SK-N-SH treated with all-trans-retinoic acid at 6 μM for 48 hours (cell line): ENCODE measurements at places on chromosomes 4 and X.

DNA sequence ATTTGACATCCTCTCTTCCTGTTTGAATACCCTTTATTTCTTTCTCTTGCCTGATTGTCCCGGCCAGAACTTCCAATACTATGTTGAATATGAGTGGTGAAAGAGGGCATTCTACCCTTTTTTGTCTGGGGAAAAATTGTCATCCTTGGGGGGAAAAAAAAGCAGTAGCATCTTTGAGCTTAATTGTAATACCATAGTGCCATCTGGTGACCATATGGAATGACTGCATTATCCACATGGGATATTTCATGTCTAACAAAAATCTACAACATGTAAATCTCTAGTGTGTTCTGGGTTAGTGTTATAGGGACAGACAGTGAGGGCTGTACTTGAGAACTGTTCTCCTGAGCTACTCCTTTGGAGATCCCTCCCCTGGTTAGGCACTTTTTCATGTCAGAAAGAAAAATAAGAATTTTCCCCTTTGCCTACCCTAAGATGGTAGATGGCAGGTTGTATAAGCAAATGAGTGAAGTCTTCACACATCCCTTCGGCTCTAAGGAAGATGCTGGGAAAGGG lies 26.0 kb downstream of the CAPN6 start:
- no peak for ATAC-seq

- no peak for ATAC-seq
These were observed 31.3 kb upstream of the ANAPC4 start for GRCh38 chr4:25345744-25346143.

- no peak for ATAC-seq
These were observed 31.8 kb downstream of the CSF2RA start for GRCh38 chrX:1300449-1300848.

- ATAC-seq, result no peak
These were observed 280.8 kb upstream of the ZCCHC13 start for GRCh38 chrX:74023203-74023602.

- ATAC-seq, result peak; percentile 53
These were observed 5.5 kb downstream of the MPP1 start for GRCh38 chrX:154799556-154800348.

DNA sequence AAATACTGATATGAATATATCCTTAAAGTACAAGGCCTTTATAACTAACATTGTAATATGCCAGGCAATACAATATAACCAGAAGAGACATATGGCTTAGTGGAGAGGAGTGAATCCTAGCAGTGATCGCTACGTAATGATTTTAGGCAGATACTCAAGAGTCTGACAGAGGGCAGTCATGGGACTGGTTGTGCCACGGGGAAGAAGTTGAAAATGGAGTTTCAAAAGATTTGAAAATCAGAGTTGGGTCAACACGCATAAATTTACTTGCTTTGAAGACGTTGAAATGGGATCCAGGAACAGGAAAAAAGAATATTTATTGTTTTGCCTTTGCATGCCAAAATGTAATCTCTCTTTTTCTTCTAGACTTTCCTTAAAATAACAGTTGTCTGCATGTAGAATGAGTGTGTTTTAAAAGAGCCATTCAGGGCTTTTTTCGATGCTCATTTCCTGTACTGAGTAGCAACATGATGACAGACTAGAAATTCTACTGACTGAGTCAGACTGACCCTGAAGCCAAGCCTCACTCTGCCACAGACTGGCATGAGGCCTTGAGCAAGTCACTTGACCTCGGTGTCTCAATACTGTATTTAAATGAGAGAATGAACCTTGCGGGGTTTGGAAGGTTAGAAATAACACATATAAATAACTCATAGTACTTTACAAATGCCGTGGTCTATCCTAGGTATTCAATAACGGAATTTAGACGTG lies 8.1 kb upstream of the SMS start:
- ATAC-seq, result peak; percentile 88

- no peak for ATAC-seq
These were observed 959.0 kb downstream of the C4orf33 start for GRCh38 chr4:130054908-130055307.

DNA sequence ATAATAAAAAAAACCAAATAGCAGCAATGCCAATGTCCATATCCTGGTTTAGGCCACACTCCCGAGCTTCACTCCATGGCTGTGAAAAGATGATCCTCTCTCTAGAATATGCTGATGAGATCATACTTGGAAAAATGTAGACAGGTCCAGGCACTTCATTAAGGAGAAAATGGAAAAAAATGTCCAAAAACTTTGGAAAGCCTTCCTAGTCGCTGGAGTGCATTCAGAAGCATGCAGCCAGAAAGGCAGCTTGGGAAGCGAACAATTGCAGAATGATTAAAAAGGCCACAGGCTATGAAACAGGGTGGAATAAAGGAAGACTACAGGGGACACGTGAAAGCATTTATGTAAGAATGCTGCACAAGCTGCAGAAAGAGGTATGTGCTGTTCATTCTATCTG lies 165.6 kb upstream of the HCCS start:
- peak; percentile 68 for ATAC-seq

GRCh38 chrX:37658343-37659030 lies 27.1 kb upstream of the XK start:
- ATAC-seq, result no peak

DNA sequence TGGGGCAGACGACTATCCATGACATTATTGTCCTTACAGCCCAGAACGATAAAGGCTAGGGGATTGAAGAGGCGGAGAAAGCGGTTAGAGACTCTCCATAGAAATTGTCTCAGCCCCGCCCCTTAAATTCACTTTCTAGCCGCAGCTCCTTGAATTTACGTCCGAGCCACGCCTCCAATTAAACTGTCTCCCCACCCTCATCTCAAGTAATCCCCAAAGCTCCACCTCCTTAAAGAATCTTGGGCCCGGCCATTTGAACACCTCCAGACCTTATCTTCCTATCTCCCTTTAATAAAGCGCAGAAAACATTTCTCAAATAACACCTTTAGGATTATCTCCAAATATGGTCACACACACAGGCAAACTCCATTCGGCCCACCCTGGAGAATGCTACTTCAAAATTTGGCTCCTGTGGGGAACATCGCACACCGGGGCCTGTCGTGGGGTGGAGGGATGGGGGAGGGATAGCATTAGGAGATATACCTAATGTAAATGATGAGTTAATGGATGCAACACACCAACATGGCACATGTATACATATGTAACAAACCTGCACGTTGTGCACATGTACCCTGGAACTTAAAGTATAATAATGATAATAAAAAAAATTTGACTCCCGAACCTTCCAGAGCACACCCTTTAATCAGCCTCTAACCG lies 7.2 kb upstream of the MAGIX start:
- ATAC-seq, result peak; percentile 34

DNA sequence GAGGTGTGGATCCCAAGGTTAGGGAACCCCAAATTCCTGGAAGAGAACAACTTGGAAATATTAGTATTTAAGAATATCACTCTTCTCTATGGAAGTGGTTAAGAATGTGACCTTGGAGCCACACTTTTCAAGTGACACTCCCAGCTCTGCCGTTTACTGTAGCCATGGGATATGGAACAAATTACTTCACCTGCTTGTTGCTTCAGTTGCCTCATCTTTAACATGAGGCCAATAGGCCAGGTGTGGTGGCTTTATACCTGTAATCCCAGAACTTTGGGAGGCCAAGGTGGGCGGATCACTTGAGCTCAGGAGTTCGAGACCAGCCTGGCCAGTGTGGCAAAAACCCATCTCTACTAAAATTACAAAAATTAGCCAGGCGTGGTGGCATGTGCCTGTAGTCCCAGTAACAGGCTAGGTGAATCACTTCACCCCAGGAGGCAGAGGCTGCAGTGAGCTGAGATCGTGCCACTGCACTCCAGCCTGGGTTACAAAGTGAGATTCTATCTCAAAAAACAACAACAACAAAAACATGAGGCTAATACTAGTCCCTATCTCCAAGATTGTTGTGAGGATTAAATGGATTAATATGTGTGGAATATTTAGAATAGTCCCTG lies 13.0 kb downstream of the IL13RA1 start:
- no peak for ATAC-seq
